ENCODE measurements at places on chromosomes 16 and 17.

DNA sequence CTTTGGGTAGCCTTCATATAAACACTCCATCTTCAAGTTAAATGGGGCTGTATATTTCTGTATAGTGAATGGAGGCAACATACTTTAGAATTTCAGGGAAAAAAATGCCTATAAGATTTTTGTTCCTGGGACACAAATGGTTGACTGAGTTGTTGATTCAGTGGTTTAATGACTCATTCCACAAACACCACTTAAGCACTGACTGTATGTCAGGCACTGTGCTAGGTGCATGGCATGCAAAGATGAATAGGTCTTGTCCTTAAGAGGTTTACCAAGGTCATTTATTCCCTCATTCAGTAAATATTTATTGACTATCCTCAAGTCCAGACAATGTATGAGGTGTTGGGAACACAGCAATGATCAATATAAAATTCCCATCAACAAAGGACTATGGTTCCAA is 417.1 kb downstream of the CA10 start:
- no peak for DNase-seq

DNA sequence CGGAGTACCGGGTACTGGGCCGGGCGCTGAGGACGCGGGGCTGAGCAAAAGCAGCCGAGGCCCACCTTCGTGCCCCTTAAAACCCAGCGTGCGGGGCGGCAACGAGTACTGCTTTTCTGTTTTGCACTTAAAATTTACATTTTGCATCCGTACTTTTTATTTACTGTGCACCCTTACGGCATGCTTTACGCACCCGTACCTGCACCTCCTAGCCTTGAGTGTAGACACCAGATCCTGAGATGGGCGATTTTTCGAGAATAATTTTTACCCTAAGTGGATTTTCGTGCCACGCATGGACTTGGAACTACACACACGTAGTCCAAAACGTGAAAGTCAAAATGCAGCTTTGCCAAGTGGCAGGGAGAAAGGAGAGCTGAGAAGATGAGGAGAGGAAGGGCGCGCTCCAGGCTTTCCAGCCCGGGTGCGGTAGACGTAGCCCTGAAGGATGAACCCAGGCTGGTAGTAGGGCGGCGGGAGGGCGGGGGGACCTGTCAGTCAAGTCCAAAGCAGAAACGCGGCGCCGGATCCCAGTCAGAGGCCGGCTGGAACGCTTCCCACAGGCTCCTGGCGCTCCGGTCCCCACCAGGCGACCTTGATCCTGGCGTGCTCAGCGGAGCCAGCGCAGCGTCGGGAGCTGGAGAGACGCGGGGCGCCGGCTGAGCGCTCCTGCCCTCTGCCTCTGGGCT is 1.2 kb upstream of the CBLN1 start:
- DNase-seq = no peak

DNA sequence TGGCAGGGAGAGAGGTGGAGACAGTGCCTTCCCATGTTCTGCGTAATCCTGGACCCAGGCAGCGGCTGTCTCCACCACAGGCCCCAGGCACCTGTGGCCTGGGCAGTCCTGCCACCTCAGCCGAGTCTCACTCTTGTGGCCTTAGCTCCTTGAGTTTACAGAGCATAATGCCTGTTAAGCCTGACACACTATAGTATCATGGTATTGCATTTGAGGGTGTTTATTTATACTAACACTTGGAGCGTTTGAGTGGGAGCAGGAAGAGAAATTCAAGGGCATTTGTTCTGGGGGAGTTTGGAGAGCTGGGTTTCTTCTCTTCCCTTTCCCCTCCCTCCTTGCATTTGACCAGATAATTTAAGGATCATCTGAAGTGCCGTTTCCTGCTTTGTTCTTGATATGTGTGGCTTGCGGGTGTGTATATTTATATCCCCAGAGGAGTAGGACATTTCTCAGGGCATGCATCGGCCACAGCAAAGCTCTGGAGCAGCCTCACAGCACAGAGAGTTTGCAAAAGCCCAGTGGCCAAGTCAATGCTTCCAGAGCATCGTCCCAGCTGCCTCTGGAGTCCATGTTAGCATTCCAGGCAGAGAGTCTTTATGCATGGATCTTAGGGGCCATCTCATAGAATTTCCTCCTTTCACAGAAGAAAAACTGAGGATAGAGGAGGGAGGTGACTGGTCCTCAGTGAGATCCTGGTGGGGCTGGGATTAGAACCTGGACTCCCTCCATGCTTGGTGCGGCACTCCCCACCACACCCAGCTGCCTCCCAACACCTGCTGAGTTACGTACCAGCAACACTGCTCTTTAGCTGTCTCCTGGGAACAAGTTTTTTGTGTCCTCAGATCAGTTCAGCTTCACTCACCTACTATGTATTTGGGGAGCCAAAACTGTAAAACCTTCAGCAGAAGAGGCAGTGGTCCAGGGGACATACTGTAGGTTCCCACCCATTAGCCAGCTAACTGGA is 222.8 kb downstream of the CCDC182 start:
- no peak for DNase-seq

DNA sequence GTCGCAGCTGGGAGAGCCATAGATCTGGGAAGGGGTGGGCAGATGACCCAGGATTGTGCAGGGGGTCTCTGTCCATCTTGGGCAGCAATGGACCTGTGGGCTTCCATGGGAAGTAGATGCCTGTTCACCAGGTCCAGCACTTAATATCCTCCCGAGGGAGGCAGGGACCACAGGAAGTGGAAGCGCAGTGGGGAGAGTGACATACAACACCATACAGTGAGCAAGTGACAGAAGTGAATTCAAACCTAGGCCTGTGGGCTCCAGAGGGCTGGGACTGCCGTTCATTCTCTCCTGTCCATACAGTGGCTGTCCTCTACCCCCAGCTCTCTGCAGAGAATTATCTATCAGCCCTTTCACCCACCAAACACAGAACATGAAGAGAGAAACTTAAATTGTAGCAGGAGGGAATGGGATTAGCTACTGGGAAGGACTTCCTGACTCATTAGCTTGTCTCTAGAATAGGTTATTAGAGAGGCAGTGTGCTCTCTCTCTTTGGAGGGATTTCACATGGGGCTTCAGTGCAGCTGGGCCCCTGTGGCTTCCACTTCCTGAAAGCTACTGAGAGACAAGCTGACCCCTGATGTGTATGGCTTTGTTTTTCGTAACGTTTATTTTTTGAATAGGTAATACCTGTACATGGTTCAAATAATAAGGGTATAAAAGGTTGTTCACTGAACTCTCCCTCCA is 13.1 kb upstream of the SEZ6 start:
- no peak for DNase-seq

DNA sequence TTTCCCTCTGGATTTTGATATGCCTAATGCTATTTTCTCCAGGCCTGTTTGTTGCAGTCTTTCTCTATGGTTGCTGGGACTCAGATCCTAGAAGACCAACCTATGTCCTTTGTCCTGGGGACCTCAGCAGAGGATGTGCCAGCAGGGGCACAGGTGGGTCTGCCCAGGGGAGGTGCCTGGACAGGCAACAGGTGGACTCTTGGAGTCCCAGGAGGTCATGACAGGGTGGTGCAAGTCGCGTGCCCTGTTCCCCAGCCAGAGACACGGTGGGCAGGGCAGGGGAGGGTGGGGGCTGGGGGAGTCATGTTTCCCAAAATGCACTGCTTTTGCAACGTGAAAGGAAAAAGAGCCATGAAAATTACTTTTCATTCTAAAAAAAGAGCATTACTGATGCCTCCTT is 26.3 kb upstream of the PLLP start:
- DNase-seq = no peak

- peak; percentile 65 for DNase-seq
These were observed 107.6 kb downstream of the SPECC1 start for GRCh38 chr17:20116683-20117309.

DNA sequence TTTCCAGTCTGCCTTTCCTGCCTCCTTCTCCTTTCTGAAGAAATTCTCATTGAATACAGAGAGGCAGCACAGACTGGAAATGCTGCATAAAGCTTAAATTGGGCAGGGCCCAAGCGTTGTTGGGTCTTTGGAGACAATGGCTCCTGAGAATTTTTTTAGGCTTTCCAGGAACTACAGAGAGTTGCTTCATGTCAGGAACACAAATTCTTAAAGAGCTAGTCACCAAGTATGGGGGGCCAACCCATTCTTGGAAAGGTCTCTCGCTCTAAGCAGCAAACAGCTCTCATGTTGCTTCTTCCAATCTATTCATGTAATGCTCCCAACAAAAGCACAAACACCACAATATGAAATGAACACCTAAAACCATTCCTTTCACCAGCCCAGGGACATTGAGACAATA is 6.9 kb downstream of the HNF1B start:
- no peak for DNase-seq

DNA sequence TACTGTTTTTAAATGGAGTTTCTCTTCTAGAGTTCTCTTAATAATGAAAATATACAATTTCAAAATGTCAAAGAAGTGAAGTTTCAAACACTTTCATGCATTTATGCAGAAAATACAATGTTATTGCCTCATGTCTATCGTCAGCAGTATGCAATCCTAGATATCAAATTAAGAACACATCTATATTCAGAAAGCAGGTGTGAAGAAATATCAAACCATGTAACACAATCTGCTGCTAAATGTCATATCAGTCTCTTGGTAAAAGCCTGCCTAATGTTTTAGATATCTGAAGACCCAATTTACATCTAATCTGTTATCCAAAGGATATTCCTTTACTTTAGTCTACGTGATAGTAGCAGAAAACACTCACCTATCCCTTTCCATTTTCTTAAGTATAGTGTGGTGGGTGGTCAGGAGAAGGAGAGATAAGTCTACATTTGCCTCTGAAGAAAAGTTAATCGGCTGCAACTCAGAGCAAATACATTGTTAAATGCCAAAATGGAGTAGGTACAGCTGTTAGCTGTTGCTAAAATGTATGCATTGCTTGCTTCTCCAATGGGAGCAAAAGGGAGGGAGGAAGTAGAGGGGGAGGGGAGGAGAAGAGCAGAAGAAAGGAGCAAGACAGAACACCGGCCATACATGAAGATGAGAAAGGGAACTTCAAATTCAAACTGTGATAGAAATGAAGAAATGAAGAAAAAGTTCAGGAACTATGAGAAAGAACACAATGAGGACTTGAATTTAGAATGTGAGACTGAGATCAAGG is 64.9 kb downstream of the ITFG1 start:
- DNase-seq = no peak

DNA sequence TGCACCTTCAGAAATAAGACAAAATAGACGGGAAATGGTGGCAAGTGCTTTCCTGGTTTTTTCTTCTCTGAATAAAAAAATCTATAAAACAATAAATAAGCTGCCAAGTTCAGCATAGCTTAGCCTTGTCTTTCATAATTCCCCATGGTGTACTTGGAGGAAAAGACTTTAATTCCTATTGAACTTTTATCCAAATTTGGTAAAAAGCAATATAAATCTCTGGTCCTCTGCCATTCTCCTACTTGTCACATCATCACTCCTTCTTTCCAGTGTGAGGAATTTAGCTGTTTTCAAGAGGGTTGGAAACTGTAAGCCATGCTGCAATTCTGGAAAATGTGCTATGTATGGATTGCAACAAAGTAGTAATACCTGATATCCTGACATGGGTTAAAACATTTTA is 551.8 kb upstream of the KIF2B start:
- DNase-seq = no peak

DNA sequence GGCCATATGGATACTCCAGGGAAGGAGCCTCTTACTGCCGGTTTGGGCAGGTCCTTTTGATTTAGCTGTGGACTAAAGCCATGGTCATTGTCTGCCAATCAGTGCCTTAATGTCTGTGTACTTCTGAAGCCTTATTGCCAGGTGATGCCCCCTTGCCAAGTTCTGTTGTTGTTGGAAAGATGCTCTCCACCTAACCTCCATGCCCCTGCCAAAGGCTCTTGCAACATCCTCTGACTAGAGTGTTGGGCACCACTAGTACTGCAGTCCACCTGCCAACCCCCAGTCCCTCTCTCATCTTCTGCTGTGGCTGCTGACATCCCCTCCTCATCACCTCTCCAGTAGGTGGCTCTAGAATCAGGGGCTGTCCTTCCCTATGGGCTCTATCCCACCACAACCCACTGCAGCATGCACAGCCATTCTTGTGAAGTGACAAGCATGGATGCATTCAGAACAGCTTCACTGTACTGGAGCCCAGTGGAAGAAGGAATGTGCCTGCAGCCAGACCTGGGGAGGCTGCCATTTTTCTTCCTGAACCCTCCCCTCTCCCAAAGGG is 375.3 kb upstream of the CDH5 start:
- DNase-seq = no peak

DNA sequence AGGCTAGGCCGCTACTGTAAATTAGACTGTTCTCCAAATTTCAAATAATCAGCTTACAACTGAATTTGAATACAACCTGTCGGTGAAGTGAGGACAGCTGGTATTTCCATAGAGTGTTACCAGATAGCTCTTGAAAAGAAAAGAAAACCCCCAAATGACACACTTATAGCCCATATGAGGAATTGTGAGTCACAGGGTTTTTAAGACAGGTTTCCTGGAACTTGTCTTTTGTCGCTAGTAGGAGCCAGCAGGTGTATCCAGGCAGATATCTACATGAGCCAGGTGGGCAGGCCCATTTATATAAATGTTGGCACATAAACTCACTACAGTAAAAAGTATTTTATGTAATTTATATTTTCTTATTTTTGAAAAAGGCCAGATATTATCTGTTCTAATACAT is 24.0 kb downstream of the TNRC6A start:
- peak; percentile 13 for DNase-seq

DNA sequence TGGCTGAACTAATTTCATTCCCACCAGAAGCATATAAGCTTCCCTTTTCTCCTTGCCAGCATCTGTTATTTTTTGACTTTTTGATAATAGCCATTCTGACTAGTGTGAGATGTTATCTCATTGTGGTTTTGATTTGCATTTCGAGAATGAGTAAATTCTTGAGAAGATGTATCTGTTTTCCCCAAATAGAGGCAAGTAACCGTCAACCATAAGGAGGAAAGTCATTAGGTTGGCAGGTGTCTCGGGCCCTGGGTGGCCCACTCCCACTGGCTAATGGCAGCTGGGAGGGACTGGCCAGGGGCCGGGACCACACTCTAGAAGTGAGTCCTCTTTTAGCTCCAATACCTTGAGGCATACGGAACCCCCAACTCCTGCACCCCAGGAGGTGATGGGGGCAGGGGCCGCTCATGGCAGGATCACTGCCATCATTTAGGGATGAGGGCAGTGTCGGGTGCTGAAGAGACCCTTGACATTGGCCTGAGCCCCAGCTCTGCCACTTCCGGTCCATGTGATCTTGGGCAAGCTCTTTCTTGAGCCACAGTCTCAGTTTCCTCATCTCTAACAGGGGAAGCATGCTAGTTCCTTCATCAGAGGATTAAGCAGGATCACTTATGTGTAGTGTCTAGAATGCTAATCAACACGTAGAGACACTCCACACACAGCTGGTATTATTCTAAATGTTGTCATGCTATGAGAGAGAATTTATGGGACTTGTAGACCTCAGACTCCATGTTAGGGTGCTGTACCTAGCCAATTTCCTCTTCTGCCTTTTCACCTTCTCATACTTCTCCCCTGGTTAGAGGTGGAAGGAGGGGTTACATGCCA is 44.3 kb downstream of the RGS9 start:
- no peak for DNase-seq
